ENCODE measurements at places on chromosomes 1 and 21.
A peak's percentile ranks its signal among the peaks of the same experiment; 100 is the strongest.

- DNase-seq, result peak; percentile 27
Measured at GRCh38 chr1:13699936-13700520, at the start of gene PRDM2. TSS of gene PRDM2 (plus strand) at chr1:13700188. CDS start at chr1:13715606, 15,418 bp downstream.

GRCh38 chr1:230772457-230773395, 25.5 kb downstream of the CAPN9 start:
- DNase-seq, result no peak

- DNase-seq, result no peak
Measured at GRCh38 chr1:224881762-224882211, 47.7 kb upstream of the DNAH14 start.

GRCh38 chr1:196667131-196667530, 15.3 kb downstream of the CFH start:
- DNase-seq, result no peak

- DNase-seq, result no peak
Measured at GRCh38 chr1:94641990-94642389, 100.4 kb upstream of the F3 start.

DNA sequence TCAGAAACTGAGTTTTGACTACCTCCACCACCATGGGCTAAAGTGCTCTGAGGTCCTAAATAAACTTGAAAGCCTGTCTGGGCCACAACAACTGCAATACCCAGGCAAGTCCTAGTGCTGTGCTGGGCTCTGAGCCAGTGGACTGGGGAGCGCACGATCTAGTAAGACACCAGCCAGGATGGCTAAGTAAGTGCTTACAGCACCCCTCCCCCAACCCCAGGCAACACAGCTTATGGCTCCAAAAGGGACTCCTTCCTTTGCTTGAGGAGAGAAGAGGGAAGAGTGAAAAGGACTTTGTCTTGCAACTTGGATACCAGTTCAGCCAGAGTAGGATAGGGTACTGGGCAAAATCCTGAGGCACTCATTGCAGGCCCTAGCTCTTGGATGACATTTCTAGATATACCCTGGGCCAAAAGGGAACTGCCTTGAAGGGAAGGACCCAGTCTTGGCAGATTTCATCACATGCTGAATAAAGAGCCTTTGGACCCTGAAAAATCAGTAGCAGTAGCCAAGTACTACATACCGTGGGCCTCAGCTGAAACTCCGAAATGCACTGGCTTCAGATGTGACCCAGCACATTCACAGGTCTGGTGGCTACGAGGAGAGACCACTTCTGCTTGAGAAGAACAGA, 1.6 kb downstream of the C1orf105 start:
- DNase-seq, result no peak

Measured in neuronal stem cell (in vitro differentiated cells).